Adrenal gland (tissue), 19 donors: ENCODE measurements at places on chromosomes 12 and 14. TPM values are rescaled to one million over a fixed set of nuclear protein-coding genes. Genes with fewer than 3 reads are reported as not detected.

Gene RPS6KL1
- 23.9 TPM for total RNA-seq

Gene PELI2
- 5.6 TPM for total RNA-seq

Gene FGF23
- not detected for total RNA-seq

Gene COX8C
- not detected for total RNA-seq

Gene CD163L1
- total RNA-seq = 3.3 TPM

Gene ACVRL1
- 72.9 TPM for total RNA-seq

Gene SIX6
- not detected for total RNA-seq

Gene BEGAIN
- 0.39 TPM for total RNA-seq

Gene ARHGDIB
- 82.3 TPM for total RNA-seq

Gene ARHGAP9
- total RNA-seq = 25.9 TPM

Gene GLIPR1L2
- total RNA-seq = 3.7 TPM

Gene SNAPC1
- total RNA-seq = 7.5 TPM
